HuH-7 (cell line): ENCODE measurements at places on chromosomes 11 and 22.

- peak; percentile 11 for DNase-seq
Measured at GRCh38 chr11:60700689-60701468, 1.5 kb downstream of the MS4A8 start.

- DNase-seq, result no peak
Measured at GRCh38 chr11:126133901-126134300, 71.2 kb upstream of the CDON start.

- DNase-seq, result peak; percentile 23
Measured at GRCh38 chr11:16776711-16777612, 38.5 kb downstream of the C11orf58 start.

DNA sequence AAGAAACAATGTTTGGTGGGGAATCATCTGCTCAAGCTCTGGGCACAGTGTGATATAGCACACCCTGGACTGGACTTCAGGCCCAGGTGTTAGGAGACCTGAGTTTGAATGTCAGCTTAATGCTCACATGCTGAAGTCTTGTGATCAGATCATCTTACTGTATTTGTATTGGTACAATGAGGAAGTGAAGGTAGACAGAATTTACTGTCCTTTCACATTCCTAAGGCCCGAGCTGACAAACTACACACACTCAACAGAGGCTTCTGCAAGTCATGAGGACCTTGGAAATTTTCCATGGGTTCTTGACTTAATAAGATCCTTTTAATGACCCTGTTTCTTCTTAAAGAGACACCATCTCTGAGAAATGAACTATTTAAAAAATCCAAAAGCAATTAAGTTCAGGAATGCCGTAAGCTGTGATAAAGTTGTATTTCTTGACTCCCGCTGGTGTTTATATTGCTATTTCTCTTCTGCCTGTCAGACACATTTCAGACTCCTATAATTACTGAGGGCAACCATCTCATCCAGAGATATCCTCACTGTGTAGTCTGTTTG lies 802.0 kb downstream of the DLG2 start:
- DNase-seq, result no peak

GRCh38 chr11:128662076-128662475 lies 31.8 kb upstream of the FLI1 start:
- DNase-seq, result no peak
